Vagina (tissue), 2 donors: ENCODE measurements at places on chromosomes 5 and 9.

DNA sequence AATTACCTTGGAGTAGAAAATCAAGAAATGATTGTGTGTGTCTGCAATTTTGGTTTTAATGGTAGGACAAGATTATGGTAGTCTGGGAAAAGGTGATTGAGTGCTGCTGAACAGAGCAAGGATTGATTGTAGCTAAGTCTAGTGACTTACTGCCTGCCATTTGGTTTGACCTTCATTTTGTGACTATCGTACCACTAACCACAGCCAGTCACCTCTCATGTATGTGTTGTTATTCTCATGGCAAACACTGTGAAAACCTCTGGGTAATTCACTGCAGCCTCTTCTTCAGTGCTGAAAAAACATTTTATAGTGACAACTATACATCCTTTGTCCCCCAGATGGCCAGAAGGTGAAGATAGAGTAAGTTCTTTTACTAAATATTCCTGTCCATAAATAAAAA lies 37.5 kb downstream of the CTNNA1 start:
- DNase-seq: no peak

DNA sequence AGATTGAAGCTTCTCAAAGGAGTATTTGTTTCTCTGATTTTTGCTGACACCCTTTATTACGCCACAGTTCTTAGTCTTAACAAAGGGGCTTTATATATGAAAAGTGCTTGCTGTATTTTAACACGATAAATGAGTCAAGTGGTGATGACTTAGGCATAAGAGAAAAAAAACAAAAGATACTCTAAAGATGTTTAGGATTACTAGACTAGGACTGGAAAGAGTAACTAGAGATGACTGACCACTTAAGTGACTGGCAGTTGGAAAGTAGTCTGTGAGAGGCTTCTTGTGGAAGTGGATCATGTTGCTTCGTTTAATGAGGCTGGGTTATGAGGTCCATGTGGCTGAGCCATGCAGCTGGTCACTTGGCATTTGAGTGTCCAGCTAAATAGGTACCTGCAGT lies 69.4 kb upstream of the ACTBL2 start:
- DNase-seq: no peak

DNA sequence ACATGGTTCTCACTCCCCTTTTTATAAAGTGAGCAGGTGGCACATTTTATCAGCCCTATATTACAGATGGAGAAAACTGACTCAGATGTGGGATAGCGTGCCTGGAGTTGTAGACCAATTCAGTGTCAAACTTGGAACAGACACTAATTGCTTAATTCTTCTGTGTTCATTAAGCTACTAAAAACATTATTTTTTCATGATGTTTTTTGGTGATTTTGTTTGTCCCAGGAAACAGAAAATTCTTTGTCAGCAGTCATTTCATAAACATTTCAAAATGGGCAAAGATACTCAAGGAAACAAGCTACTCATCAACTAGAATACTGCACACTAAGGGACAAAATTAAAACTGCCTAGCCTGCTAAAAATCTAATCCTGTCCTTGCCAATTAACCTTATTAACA lies 2.2 kb downstream of the ABHD17B start:
- DNase-seq: no peak

- DNase-seq: no peak
Observed at GRCh38 chr5:150175536-150175935, 9.0 kb downstream of the CDX1 start.

GRCh38 chr9:4781408-4781807 lies 11.3 kb upstream of the RCL1 start:
- DNase-seq: no peak

GRCh38 chr5:171506951-171507350 lies 87.5 kb downstream of the FGF18 start:
- DNase-seq: no peak

GRCh38 chr9:37038302-37038942 lies 4.4 kb upstream of the PAX5 start:
- no peak for DNase-seq

- no peak for DNase-seq
Observed at GRCh38 chr5:13664377-13664776, 280.1 kb downstream of the DNAH5 start.

DNA sequence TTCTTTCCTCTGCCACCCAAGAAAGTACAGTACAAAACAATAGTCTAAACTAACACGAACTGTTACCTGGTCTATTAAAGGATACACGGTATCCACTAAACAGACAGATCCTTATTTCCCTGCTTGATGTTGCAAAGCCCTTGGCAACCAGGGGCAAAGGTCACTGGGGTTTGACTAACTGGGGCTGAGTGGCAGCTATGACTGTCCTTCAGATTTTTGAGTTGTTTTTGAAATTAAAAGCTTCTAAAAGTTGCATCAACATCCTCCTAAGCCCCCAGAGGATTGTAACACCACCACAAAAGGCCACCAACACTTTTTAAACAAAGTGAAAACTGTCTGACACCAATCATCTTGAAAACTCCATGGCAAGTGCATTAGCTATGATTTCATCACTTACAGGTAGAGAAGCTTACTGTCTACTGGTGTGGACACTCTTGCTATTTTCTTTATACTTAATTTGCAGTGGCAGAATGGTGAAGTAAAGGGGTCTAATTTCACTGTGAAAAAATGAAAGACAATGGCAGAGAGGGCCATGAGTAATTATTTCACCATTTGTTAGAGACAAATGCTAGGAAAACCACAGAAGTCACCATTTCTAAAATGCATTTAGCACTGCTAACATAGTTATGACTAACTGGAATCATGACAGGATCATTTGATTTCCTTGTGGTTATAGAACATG lies 292.4 kb downstream of the EFNA5 start:
- no peak for DNase-seq

GRCh38 chr9:698276-698675 lies 143.2 kb upstream of the DMRT1 start:
- no peak for DNase-seq

- no peak for DNase-seq
Observed at GRCh38 chr9:83154821-83155220, 91.9 kb upstream of the RASEF start.

DNA sequence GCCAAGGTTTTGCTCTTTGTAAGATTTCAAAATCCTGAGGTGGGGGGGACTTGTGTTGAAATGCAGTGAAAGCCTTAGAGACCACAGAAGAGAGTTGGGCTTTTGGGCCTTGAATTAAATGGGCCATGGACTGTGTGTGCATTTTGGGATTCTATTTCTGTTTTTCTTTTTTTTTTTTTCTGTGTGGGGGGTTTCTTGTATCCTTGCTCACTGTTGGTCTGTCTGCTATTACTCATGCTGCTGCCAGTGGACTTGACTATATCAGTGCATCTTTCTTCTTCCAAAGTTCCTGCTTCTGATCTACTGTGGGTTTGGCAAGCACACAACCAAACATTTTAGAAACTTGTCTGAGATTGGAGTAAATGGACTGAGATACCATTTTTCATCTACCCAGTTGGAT lies 344.9 kb downstream of the ARL15 start:
- DNase-seq: no peak

- DNase-seq: no peak
Observed at GRCh38 chr5:3075309-3075708, 323.8 kb upstream of the IRX2 start.

- DNase-seq: no peak
Observed at GRCh38 chr5:127015716-127016115, 14.6 kb downstream of the MARCHF3 start.

DNA sequence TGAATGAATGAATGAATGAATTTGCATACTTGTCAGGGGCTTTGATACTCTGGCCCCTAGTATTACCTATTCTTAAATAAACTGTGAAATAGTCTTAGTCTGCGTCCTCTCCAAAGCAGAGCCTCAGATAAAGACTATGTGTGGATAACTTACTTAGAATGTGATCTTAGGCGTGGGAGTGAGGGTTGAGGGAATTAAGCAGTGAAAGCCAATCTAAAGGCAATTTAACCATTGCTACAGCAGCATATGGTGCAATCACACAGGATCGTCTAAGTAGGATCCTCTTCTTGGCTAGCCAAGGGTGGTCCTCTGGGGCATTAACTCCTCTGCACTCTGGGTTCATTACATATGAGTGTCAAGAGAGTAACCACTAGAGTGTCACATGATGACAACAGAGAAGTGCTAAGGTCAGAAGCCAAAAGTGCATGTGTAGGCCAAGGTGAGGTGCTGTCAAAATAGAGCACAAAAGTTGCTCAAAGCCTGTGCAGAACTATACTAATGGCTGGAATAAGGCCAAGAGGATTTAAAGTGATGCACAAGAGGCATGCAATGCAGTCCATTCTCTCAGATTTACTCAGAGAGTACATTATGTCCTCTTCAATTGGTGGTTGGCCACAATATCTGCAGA lies 274.4 kb upstream of the SEMA6A start:
- DNase-seq: no peak

DNA sequence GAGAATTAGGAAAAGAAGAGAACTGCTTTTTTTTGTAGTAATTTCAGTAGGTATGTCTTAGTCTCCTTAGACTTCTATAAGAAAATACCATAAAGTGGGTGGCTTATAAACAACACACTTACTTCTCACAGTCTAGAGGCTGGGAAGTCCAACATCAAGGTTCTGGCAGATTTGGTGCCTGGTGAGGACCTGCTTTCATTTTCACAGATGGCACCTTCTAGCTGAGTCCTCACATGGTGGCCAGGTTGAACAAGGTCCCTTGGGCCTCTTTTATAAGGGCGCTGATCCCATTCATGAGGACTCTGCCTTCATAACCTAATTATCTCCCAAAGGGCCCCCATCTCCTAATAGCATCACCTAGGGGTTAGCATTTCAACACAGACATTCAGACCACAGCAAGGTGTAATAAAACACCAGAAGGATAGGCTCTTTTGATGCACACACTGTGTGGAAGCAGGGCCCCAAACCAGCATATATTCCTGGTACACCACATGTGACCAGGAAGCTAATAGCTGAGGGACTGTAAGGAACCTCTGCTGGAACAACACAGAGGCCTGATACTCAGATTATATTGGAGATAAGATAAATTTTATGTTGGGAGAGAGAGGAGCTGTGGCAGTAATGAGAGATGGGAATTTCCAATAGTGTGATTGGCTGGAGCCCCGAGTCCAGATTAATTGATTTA lies 384.9 kb downstream of the RAB3C start:
- DNase-seq: no peak

DNA sequence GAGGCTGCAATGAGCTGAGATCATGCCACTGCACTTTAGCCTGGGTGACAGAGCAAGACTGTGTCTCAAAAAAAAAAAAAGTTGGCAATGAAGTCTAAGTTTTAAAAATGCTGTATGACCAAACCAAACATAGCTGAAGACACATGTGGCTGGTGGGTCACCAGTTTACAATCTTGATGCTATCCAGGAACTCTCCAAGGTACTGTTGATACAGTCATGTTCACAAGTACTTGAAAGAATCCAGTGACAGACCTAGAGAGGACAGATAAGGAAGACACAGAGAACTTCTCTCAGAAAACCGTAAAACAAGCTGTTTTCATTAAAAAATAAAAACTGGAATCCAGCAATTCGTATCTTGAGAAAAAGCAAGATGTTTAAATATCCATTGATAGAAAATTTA lies 95.7 kb downstream of the ACTBL2 start:
- DNase-seq: no peak

DNA sequence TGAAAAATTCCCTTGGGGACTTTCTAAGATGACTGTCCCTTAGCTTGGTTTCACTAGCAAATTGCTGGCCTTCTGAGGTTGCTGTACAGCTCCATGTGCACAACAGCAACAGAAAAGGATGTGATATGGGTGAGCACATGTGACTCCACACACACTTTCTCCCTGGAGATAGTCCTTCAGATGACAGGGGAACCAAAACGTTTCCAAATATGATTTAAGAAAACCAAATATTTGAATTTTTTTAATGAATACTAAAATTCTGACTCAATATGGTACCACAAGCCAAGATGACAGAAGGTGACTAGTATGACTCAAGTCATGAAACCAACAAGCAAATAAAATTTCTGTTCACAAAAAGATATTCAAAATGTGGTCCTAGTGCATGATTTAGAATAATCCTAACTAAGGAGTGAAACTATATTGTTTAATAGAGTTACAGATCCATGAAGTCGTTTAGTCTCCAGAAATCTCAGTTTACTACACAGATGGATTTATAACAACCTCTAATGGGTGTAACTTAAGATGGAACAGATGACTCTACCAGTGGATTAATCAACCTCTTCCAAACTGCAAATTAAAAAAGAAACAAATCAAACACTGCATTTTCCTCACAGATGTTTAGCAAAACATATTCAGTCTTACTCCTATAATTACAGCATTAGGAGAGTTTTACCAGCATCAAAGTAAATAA lies 144.8 kb upstream of the PIK3R1 start:
- no peak for DNase-seq

DNA sequence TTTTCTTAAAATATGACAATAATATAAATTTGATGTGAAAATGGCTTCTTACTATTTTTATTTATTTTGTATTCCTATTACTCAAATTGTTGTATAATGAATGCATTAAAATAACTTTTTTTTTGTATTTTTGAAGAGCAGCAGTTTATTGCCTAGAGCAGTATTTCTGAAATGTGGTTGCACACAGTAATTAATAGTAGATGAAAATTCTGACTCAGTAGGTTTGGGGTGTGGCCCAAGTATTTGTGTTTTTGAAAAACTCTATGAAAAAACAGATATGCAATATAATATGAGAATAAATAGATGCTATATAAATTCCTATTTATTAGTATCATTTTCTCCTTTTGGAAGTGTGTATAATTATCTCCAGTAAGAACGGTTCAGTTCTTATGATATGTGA lies 2225.3 kb upstream of the C9orf72 start:
- DNase-seq: no peak

- no peak for DNase-seq
Observed at GRCh38 chr5:113281194-113281593, 153.6 kb downstream of the TSSK1B start.

- no peak for DNase-seq
Observed at GRCh38 chr5:143016777-143017516, 246.8 kb downstream of the ARHGAP26 start.

- DNase-seq: no peak
Observed at GRCh38 chr9:98220911-98221310, 28.5 kb upstream of the CORO2A start.

- no peak for DNase-seq
Observed at GRCh38 chr5:79512471-79513307, 1.2 kb downstream of the HOMER1 start.

- no peak for DNase-seq
Observed at GRCh38 chr5:133846478-133847226, 121.8 kb downstream of the C5orf15 start.

DNA sequence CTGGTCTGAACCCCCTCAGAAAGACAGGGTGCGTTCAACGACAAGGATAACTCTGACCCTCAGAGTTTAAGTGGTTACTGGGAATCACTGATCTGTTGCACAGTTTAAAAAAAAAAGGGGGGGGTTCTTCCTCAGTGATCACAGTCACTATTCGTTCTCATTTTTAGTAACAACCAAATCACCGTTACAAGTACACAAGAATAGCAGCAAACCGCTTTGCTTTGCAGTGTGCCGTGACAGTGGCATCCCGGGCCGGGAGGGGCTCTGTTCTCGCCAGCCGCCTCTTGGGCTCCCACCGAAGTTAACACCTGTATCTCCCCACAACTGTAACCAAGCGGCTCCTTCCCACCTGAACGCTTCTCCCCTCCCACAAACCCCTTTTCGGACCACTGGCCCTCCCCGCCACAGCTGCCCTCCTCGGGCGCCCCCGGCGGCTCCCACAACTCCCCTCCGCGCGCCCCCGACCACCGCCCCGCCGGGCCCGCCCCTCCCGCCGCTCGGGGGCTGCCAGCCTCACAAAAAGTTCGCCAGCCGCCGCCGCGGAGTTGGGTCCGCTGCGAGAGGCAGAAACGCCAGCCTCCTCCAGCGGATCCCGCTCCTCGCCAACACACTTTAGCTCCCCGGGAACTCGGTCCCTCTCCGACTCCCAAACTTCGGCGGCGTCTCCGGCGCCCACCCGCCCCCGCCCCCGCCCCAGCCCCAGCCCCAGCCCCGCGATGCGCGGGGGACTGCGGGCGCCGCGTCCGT lies 1.2 kb downstream of the SSBP2 start:
- DNase-seq: no peak
